ENCODE measurements at places on chromosomes 1 and 21. TPM values are rescaled to one million over a fixed set of nuclear protein-coding genes. Genes with fewer than 3 reads are reported as not detected.

DNA sequence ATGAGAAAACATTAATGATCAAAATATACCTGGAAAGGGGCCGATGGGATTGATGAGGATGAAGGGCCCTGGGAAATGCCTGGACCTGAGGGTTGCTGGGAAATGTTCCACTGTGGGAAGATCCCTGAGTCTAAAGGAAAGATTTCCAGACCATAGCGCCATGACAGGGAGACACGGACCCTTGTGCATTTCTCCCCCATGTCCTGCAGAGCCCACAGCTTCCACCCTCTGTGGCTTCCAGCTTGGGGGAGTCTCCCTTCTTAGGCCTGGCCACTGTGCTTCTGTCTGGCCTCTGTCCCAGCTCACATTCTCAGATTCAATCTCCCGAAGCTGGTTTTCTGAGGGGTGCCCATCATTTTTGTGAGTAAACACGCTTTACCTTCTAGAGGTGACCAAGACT lies 1.0 kb upstream of the PRAMEF12 start:
- no peaks in the 10 kb centered on the region for H3K4me1 ChIP-seq
- DNase-seq = no peak
- peaks cover 5% of the 10 kb centered on the region for H3K27me3 ChIP-seq
- H3K27ac ChIP-seq = no peak overlapping the region

Gene LCE2B
- total RNA-seq = not detected

Gene ANXA9
- total RNA-seq = not detected

- H3K27me3 ChIP-seq = peaks cover 2% of the 10 kb centered on the region
- no peaks in the 10 kb centered on the region for H3K36me3 ChIP-seq
- no peak for DNase-seq
- no peaks in the 10 kb centered on the region for H3K4me1 ChIP-seq
These were observed 351.3 kb upstream of the SGIP1 start for GRCh38 chr1:66182551-66183178.

GRCh38 chr1:162169031-162169790 lies 99.7 kb downstream of the NOS1AP start:
- H3K4me1 ChIP-seq = peaks cover 43% of the 10 kb centered on the region
- DNase-seq = no peak
- H3K27ac ChIP-seq = no peak overlapping the region
- no peaks in the 10 kb centered on the region for H3K36me3 ChIP-seq
- no peak overlapping the region for H3K4me3 ChIP-seq

GRCh38 chr21:45747802-45748445 lies 104.4 kb downstream of the PCBP3 start:
- H3K36me3 ChIP-seq = peaks cover 13% of the 10 kb centered on the region
- H3K27ac ChIP-seq = peak overlapping the region; percentile 71
- H3K4me3 ChIP-seq = peak overlapping the region; percentile 26
- DNase-seq = peak; percentile 81
- H3K27me3 ChIP-seq = no peaks in the 10 kb centered on the region

DNA sequence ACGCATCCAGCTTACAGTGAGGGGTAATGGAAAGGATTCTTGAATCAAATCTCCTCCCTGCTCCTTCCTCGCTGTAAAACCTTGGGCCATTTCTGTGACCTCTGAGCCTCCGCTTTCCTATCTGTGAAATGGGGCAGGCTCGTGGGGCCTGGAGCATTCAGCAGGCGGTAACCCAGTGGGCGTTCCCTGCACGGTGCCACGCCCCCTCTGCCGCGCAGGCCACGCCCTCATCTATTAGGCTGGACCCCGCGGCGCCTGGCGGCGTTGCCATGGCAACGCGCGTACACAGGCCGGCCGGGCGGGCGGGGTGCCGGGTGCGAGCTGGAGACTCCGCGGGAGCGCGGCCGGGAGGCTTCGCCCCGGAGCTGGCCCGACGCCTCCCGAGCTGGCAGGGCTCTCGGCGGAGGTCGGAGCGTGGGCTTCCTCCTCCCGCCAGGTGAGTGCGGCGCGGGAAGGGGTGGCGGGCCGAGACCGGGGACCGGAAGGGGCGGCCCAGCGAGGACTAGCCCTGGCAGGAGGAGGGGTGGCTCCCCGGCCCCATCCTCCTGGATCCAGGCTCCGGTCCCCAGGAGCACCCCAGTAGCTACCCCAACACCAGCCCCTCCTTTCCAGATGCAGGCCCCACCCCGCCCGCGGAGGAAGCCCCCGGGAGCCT lies at the start of gene FHAD1:
FHAD1 (plus strand) TSS at position 264 of the 655 bp plus-strand sequence. CDS start 4,562 bp downstream, outside the sequence.
- H3K27ac ChIP-seq = peak within 1 kb of the TSS; percentile 19
- H3K4me3 ChIP-seq = peak within 1 kb of the TSS; percentile 54
- H3K27me3 ChIP-seq = peaks cover 43% of the 10 kb centered on the region
- H3K4me1 ChIP-seq = peaks cover 9% of the 10 kb centered on the region

DNA sequence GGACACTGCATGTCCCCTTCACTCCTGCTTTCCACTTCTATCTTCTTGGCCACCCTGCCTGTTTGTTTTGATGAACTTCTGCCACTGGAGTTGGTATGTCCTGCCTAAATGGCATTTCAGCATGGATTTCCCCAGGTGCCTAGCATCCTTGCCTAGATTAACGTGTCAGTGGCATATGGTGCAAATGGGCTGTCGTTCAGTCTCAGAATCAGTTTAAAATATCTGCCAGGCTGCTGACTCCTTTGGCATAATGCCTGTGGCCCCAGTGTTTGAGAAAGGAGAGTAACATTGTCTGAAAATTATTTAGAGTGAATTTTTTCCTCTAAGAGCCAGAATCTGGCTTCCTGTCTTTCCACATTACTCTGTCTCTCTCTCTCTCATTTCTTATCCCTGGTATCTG lies 64.9 kb upstream of the BARHL2 start:
- peaks cover 1% of the 10 kb centered on the region for H3K27me3 ChIP-seq
- no peak for DNase-seq
- H3K27ac ChIP-seq = no peak overlapping the region
- H3K36me3 ChIP-seq = no peaks in the 10 kb centered on the region
- no peak overlapping the region for H3K4me3 ChIP-seq

DNA sequence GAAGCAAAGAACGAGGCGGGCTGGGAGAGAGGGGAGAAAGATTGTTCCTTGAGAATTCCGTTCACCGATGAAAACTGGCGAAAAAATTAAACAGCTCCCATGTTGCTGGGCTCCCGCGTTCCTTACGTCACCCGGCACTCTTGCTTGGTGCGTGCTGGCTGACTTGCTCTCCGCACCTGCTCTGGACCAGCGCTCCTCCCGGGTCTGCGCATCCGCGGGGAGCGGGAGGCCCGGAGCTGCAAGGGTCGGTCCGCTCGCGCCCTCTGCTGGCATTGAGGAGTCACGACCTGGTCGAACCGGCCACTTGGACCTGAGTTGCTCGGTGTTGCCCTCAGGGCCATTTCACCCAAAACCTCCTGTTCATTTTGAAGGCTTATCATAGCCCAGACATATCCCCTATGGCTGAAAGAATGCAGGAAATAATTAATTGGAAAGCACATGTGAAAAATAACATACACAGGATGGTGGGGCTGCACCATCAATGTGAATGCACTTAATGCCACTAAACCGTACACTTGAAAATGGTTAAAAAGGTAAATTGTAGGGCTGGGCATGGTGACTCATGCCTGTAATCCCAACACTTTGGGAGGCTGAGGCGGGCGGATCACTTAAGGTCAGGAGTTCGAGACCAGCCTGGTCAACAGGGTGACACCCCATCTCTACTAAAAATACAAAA lies 98.9 kb upstream of the BACE2 start:
- peak overlapping the region; percentile 10 for H3K27ac ChIP-seq
- H3K4me1 ChIP-seq = peaks cover 9% of the 10 kb centered on the region
- peak overlapping the region; percentile 71 for H3K4me3 ChIP-seq

DNA sequence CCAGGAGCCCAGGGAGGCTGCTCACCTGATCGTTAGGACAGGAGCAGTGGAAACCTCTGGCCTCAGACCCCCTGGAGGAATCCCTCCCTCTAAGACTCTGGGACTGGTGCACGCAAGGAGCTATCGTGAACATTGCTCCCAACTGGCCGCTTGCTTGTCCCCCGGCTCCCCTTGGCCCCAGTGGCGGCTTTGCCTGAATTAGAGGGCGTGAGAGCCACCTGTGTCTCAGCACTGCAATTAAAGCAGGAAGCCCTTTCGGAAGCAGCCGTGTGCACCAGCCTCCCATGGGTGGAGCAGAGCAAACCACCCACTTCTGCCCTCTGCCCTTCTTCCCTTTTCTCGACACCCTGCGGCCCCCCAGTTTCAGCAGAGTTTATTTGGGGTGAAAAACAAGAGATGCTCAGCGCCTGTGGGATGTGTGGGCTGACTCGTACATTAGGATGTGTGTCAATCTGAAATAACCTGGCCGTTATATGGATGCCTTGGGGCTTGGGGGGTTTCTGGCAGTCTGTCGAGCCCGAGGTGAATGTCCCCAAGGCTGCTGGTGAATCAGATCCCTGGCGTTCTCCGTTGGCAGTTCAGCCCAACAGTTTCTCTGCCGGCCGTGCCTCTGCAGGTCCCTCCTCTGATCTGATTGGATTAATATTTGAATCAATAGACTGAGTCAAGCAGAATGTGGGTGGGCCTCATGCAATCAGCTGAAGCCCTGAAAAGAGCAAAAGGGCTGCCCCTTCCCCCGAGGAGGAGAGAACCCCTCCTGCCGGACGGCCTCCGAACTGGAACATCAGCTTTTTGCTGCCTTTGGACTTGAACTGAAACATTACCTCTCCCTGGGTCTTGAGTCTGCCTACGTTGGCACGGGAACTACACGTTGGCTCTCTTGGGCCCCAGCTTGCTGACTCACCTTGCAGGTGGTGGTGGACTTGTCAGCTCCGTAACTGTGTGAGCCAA lies 7.3 kb upstream of the UMODL1 start:
- no peak overlapping the region for H3K27ac ChIP-seq
- H3K27me3 ChIP-seq = peaks cover 13% of the 10 kb centered on the region
- H3K4me3 ChIP-seq = no peak overlapping the region

Gene WNT3A
- total RNA-seq = not detected

GRCh38 chr1:154607609-154608396 lies at the start of gene ADAR:
Gene ADAR (minus strand): TSS chr1:154608186. CDS start chr1:154608006, 180 bp downstream.
- H3K27me3 ChIP-seq = no peaks in the 10 kb centered on the region
- DNase-seq = no peak
- no peaks in the 10 kb centered on the region for H3K36me3 ChIP-seq
- H3K4me3 ChIP-seq = peak within 1 kb of the TSS; percentile 83

DNA sequence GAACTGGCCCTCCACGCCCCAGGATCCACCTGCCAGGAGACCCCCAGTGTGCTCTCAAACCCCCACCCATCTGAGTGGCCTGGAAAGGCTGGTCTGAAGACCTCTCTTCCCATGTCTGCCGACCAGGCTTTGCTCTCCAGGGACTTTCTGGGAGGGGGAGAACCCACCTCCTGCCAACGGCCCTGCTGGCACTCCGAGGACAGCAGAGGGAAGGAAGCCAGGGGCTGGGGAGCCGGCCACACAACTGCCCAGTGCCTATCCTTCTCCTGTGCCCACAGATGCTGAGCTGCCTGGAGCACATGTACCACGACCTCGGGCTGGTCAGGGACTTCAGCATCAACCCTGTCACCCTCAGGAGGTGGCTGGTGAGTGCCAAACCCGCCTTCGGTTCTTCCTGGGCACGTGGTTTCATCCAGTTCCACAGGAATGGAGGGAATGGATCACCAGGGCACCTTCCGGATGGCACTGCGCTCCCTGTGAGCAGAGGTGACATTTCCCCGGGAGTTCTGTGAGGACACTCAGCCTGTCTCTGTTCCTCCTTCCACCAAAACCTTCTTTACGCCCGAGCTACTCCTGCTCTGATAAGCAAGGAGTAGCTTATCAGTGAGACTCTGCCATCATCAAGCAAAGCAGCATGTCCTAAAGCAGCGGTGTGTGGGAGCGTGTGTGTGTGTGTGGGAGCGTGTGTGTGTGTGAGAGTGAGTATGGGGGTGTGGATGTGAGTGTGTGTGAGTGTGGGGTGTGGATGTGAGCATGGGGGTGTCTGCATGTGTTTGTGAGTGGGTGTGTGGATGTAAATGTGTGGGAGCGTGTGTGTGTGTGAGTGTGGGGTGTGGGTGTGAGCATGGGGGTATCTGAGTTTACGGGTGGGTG lies 105.5 kb downstream of the PDE9A start:
- H3K36me3 ChIP-seq = no peaks in the 10 kb centered on the region
- H3K27me3 ChIP-seq = peaks cover 9% of the 10 kb centered on the region
- H3K4me1 ChIP-seq = no peaks in the 10 kb centered on the region
- no peak overlapping the region for H3K4me3 ChIP-seq

DNA sequence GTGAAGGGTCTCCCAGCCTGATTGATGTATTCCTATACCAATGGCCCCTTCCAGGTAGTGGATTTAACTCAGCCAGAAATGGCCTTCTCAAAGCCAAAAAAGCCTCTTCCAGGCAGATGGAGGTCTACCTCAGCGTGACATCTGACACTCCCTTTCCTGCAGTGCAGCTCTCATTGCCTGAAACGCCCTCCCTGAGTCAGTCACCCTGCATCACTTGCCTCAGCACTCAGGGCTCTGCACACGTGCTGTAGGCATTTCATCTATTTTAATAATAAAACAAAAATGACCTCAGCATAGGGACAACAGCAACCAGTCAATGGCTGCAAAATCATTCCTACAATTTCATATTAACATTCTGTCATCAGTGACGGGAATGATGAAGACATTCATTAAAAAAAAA lies 64.4 kb upstream of the GJA5 start:
- H3K27me3 ChIP-seq = no peaks in the 10 kb centered on the region
- H3K4me3 ChIP-seq = no peak overlapping the region
- no peak overlapping the region for H3K27ac ChIP-seq
- H3K36me3 ChIP-seq = no peaks in the 10 kb centered on the region
- H3K4me1 ChIP-seq = no peaks in the 10 kb centered on the region
- DNase-seq = no peak

- peaks cover 45% of the 10 kb centered on the region for H3K4me1 ChIP-seq
- no peaks in the 10 kb centered on the region for H3K36me3 ChIP-seq
- H3K27me3 ChIP-seq = peaks cover 4% of the 10 kb centered on the region
- H3K4me3 ChIP-seq = no peak overlapping the region
- H3K27ac ChIP-seq = no peak overlapping the region
- DNase-seq = peak; percentile 67
These were observed 104.9 kb upstream of the RUNX3 start for GRCh38 chr1:25034736-25035522.

Gene CACHD1
- 10.4 TPM for total RNA-seq

Gene HCRTR1
- 0.21 TPM for total RNA-seq

Gene PLA2G4A
- total RNA-seq = 4.1 TPM

Gene ADARB1
- total RNA-seq = 92.8 TPM

Gene OLFM3
- total RNA-seq = not detected

GRCh38 chr1:39398278-39399021 lies 93.0 kb upstream of the BMP8A start:
- H3K27ac ChIP-seq = peak overlapping the region; percentile 98
- no peak for DNase-seq

- H3K36me3 ChIP-seq = no peaks in the 10 kb centered on the region
- no peaks in the 10 kb centered on the region for H3K27me3 ChIP-seq
- H3K4me1 ChIP-seq = peaks cover 23% of the 10 kb centered on the region
- no peak for DNase-seq
These were observed 88.0 kb downstream of the SIK1 start for GRCh38 chr21:43338951-43339350.

DNA sequence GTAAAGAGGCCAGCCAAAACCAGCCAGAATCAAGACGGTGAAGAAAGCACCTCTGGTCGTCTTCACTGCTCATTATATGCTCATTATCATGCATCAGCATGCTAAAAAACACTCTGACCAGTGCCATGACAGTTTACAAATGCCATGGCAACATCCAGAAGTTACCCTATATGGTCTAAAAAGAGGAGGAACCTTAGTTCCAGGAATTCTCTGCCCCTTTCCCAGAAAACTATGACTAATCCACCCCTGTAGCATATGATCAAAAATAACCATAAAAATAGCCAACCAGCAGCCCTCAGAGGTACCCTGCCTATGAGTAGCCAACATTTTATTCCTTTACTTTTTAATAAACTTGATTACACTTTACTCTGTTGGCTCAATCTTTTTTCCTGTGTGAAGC lies 34.2 kb upstream of the PBX1 start:
- peak overlapping the region; percentile 90 for H3K27ac ChIP-seq
- no peak for DNase-seq
- H3K27me3 ChIP-seq = peaks cover 4% of the 10 kb centered on the region
- peaks cover 11% of the 10 kb centered on the region for H3K36me3 ChIP-seq
- no peak overlapping the region for H3K4me3 ChIP-seq

Gene LAMC1
- total RNA-seq = 453 TPM
